ENCODE measurements at places on chromosomes 13 and 19.

DNA sequence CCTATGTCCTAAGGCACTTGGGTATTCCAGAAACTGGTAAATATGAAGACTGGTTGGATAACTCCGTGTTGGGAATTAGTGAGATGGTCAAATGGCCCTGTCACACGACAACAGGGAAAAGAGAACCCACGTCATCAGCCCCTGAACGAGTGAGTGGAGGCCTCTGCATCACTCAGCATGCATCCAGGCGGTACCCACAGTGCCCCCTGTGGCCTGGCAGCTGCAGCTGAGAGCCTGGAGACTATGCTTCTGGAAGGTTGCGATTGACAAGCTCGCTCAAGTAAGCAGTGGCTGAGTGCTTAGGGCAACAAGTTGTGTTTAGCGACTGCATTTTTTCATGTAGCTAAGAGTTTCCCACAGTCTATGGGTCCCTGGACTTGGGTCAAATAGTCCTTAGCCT, 55.9 kb downstream of the COL4A2 start:
- DNase-seq = no peak

DNA sequence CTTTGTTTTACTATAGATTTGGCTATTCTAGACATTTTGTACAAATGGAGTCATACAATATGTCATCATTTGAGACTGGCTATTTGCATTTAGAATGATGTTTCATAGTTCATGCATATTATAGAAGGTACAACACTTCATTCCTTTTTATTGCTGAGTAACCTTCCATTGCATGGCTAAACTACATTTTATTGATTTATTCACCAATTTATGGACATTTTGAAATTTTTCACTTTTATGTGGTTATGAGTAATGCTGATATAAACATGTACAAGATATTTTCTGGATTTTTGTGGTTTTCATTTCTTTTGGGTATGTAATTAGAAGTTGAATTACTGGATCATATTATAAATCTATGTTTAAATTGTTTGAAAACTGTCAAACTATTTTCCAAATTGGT, 710.3 kb upstream of the SLITRK5 start:
- DNase-seq = no peak

GRCh38 chr19:18283338-18283737, 1.9 kb upstream of the JUND start:
- DNase-seq = no peak

GRCh38 chr19:49812452-49812996, 568 bp downstream of the FUZ start:
- no peak for DNase-seq

GRCh38 chr13:31775686-31776085, 36.4 kb downstream of the RXFP2 start:
- no peak for DNase-seq
